ENCODE measurements at places on chromosomes 1 and 21. TPM values are rescaled to one million over a fixed set of nuclear protein-coding genes. Genes with fewer than 3 reads are reported as not detected.
A peak's percentile ranks its signal among the peaks of the same experiment; 100 is the strongest.

DNA sequence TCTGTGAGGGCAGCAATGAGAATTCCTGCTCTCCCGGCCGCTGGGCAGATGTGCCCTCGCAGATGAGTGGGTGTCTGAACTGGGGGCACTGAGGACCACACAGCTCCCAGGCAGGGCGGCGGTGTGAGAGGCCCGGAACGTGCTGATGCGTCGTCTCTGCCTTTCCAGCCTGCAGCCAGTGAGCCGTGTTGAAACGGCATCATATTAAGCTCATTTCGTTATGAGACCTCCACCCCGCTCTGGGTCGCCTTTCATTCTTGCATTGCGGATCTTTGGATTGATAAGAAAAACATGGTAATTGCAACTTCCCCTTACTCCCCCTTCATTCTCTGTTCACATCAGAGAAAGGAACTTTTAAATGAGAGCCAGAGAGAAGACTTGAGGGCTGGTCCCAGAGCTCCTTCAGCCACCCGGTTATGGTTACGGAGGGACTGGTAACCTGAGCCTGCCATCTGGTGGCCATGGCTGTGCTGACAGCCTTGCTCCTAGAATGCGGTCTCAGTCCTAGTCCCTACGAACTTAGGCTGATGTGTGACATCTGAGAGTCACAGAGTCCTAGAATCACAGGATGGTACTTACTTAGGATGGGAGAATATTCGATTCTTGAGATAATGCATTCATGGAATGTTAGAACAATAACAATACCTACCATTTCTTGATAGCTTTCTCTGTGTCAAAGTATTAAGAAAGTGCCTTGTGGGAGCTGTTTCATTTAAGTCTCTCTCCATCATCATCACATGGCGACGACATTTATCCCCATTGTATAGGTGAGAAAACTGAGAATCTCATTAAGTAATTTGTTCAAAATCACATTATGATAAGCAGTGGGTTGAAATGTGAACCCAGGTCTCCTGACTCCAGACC lies 271.0 kb downstream of the TRABD2B start:
- DNase-seq, result peak; percentile 66
- H3K4me1 ChIP-seq, result peaks cover 3% of the 10 kb centered on the region
- no peaks in the 10 kb centered on the region for H3K36me3 ChIP-seq
- no peak overlapping the region for H3K27ac ChIP-seq

- H3K27ac ChIP-seq, result no peak overlapping the region
- no peaks in the 10 kb centered on the region for H3K4me1 ChIP-seq
- no peak for DNase-seq
- H3K36me3 ChIP-seq, result no peaks in the 10 kb centered on the region
- H3K4me3 ChIP-seq, result no peak overlapping the region
- H3K27me3 ChIP-seq, result peaks cover 2% of the 10 kb centered on the region
These were observed 7.1 kb upstream of the DIRAS3 start for GRCh38 chr1:68057564-68057963.

Gene WNT2B
- total RNA-seq, result 0.22 TPM

Gene TSEN15
- total RNA-seq, result 40.0 TPM

- no peaks in the 10 kb centered on the region for H3K4me1 ChIP-seq
- no peak overlapping the region for H3K4me3 ChIP-seq
- no peak overlapping the region for H3K27ac ChIP-seq
- no peaks in the 10 kb centered on the region for H3K36me3 ChIP-seq
- DNase-seq, result no peak
These were observed 38.5 kb upstream of the BCL9 start for GRCh38 chr1:147502760-147503159.

DNA sequence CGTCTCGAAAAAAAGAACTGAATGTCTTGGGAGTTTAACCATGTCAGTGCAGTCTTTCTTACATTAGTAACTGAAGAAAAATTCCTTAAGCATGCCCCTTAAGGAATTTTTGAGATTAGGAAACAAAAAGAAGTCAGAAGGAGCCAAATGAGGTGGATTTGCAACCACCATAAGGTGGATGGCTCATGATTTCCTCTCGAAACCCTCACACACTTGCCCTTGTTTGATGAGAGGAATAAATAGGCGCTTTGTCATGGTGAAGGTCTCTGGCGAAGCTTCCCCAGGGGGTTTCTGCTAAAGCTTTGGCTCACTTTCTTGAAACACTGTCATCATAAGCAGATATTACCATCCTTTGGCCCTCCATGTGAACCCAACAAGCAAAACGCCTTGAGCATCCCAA lies 68.2 kb downstream of the POFUT2 start:
- no peak for DNase-seq
- H3K4me1 ChIP-seq, result peaks cover 1% of the 10 kb centered on the region
- no peak overlapping the region for H3K27ac ChIP-seq
- H3K4me3 ChIP-seq, result no peak overlapping the region

GRCh38 chr21:45026826-45027225 lies 47.6 kb upstream of the ADARB1 start:
- peaks cover 9% of the 10 kb centered on the region for H3K27me3 ChIP-seq
- H3K4me1 ChIP-seq, result peaks cover 2% of the 10 kb centered on the region
- no peak overlapping the region for H3K4me3 ChIP-seq
- H3K36me3 ChIP-seq, result peaks cover 7% of the 10 kb centered on the region
- H3K27ac ChIP-seq, result peak overlapping the region; percentile 13
- DNase-seq, result no peak

Gene AK5
- 7.8 TPM for total RNA-seq

Gene RHD
- not detected for total RNA-seq

Gene C1QTNF12
- total RNA-seq, result 2.2 TPM

Gene CD1E
- not detected for total RNA-seq

DNA sequence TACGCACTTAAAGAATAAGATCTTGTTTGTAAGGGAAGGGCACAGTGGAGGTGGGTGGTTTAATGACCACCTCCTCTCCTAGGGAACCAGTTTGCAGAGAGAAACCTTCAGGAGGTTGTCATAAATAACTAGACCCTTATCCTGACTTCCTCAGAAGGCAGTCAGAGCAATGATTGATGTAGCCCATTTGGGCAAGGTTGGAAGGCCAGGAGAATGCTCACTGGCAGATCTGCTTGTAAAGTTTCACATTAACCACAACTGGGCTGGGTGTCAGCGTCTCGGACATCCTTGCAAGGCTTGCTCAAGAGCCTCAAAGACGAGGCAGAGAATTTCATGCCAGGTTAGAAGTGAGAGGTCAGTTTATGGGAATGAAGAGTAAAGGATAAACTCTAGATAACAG lies 87.6 kb upstream of the TRABD2B start:
- peaks cover 26% of the 10 kb centered on the region for H3K27me3 ChIP-seq
- no peaks in the 10 kb centered on the region for H3K4me1 ChIP-seq
- H3K4me3 ChIP-seq, result no peak overlapping the region
- no peak overlapping the region for H3K27ac ChIP-seq
- DNase-seq, result no peak

- peaks cover 6% of the 10 kb centered on the region for H3K36me3 ChIP-seq
- peak; percentile 54 for DNase-seq
- peak overlapping the region; percentile 37 for H3K4me3 ChIP-seq
- no peak overlapping the region for H3K27ac ChIP-seq
These were observed 120.6 kb downstream of the SPSB1 start for GRCh38 chr1:9413071-9413876.

Gene LRRC38
- not detected for total RNA-seq

DNA sequence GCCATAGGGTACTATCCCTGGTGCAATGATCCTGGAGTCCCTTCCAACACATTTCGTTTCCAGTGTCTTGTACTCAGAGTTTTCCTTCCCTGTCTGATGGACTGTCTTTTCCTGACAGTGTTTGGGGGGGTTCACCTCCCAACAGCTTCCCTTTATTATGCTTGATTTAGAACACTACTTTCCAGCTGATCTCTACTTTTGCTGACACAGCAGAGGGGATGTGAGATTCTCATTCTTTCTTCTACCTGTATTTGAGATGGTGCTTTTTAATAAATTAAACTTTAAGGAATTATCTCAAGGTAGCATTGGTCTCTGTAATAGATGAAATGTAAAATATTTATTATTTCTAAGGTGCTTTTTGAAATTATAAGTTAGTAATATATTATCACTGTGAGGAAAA lies 41.0 kb downstream of the SLC35A3 start:
- DNase-seq, result no peak
- H3K36me3 ChIP-seq, result peaks cover 12% of the 10 kb centered on the region
- H3K27me3 ChIP-seq, result no peaks in the 10 kb centered on the region
- H3K4me1 ChIP-seq, result peaks cover 3% of the 10 kb centered on the region
- no peak overlapping the region for H3K27ac ChIP-seq
- no peak overlapping the region for H3K4me3 ChIP-seq

- H3K4me3 ChIP-seq, result no peak overlapping the region
- H3K27ac ChIP-seq, result no peak overlapping the region
- no peaks in the 10 kb centered on the region for H3K4me1 ChIP-seq
- H3K27me3 ChIP-seq, result no peaks in the 10 kb centered on the region
- DNase-seq, result no peak
These were observed 27.5 kb downstream of the FRRS1 start for GRCh38 chr1:99738858-99739465.

Gene ST6GALNAC3
- total RNA-seq, result 0.55 TPM

DNA sequence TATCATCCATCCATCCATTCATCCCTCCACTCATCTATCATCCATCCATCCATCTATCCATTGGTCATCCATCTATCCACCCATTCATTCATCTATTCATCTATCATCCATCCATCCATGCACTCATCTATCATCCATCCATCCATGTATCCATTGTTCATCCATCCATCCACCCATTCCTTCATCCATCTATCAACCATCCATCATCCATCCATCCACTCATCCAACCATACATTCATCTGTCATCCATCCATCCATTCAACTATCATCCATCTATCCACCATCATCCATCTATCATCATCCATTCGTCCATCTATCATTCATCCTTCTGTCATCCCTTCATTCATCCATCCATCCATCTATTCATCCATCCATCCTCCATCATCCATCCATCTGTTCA lies 61.1 kb downstream of the UMODL1 start:
- H3K36me3 ChIP-seq, result no peaks in the 10 kb centered on the region
- H3K4me1 ChIP-seq, result peaks cover 3% of the 10 kb centered on the region
- no peak for DNase-seq
- H3K27ac ChIP-seq, result no peak overlapping the region
- H3K4me3 ChIP-seq, result no peak overlapping the region

GRCh38 chr1:67345556-67345955 lies 37.9 kb downstream of the IL12RB2 start:
- DNase-seq, result no peak
- H3K27ac ChIP-seq, result no peak overlapping the region
- peaks cover 21% of the 10 kb centered on the region for H3K36me3 ChIP-seq
- H3K27me3 ChIP-seq, result no peaks in the 10 kb centered on the region
- H3K4me1 ChIP-seq, result peaks cover 31% of the 10 kb centered on the region

GRCh38 chr1:246734866-246735265 lies 10.7 kb downstream of the SCCPDH start:
- peaks cover 2% of the 10 kb centered on the region for H3K4me1 ChIP-seq
- H3K27me3 ChIP-seq, result no peaks in the 10 kb centered on the region
- no peak overlapping the region for H3K27ac ChIP-seq

GRCh38 chr1:2049718-2050431 lies at the start of gene PRKCZ:
PRKCZ (plus strand) TSS chr1:2050411; CDS start chr1:2050631, 220 bp downstream.
- DNase-seq, result peak; percentile 97
- peaks cover 13% of the 10 kb centered on the region for H3K4me1 ChIP-seq
- peak within 1 kb of the TSS; percentile 52 for H3K27ac ChIP-seq
- H3K4me3 ChIP-seq, result peak within 1 kb of the TSS; percentile 75
- peaks cover 6% of the 10 kb centered on the region for H3K27me3 ChIP-seq
- no peaks in the 10 kb centered on the region for H3K36me3 ChIP-seq

Gene NOL9
- 37.6 TPM for total RNA-seq

DNA sequence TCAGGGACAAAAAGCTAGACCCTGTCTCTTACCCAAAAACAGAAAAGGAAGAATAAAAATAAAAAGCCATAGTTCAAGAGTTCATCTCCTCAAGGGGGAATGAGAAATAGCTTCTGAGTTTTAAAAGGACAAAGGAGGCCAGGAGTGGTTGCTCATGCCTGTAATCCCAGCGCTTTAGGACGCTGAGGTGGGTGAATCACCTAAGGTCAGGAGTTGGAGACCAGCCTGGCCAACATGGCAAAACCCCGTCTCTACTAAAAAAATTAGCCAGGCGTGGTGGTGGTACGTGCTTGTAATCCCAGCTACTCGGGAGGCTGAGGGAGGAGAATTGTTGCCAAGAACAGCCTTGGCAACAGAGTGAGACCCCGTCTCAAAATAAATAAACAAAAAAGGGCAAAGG lies 38.6 kb upstream of the CPLANE2 start:
- no peak overlapping the region for H3K27ac ChIP-seq
- peaks cover 11% of the 10 kb centered on the region for H3K36me3 ChIP-seq
- H3K4me3 ChIP-seq, result no peak overlapping the region
- no peak for DNase-seq
- peaks cover 5% of the 10 kb centered on the region for H3K4me1 ChIP-seq

DNA sequence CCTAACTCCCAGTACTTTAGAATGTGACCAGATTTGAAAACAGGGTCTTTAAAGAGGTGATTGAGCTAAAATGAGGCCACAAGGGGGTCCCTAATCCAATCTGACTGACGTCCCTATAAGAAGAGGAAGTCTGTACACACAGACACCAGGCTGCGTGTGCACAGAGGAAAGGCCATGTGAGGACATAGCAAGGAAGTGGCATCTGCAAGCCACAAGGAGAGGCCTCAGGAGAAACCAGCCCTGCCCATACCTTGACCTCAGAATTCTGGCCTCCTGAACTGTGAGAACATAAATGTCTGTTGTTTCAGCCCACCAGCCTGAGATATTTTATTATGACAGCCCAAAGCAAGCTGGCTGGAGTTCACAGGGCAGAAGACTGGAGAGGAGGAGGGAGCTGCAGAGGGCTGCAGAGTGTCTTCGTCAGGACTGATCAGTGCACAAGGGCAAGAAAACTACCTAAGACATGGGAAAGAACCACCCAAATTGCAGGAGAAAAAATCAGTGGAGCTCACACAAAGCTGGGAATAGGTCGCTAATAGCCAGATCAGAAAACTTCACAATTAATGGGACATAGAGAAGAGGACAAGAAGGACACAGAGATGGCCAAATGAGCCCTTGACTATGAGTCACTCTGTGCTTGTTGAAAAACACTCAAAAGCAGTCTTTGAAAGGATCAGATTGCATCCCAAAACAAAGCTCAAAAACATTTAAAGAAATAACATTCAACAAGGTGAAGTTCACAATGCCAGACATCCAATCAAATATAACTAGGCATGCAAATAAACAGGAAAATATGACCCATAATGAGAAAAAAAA lies 14.1 kb upstream of the WNT9A start:
- no peak overlapping the region for H3K27ac ChIP-seq
- no peak overlapping the region for H3K4me3 ChIP-seq
- no peak for DNase-seq
- H3K36me3 ChIP-seq, result no peaks in the 10 kb centered on the region

Data from activated naive CD8-positive, alpha-beta T cell treated with anti-CD3 and anti-CD28 coated beads, Interleukin-2, amount 10 ng/mL, durations not matched to agents 7 days and 5 days (primary cell).